ENCODE measurements at places on chromosomes 6 and 20.

- no peak for DNase-seq
- no peak overlapping the region for H3K27ac ChIP-seq
- no peaks in the 10 kb centered on the region for H3K36me3 ChIP-seq
- no peak overlapping the region for H3K4me3 ChIP-seq
- H3K27me3 ChIP-seq = no peaks in the 10 kb centered on the region
- peaks cover 12% of the 10 kb centered on the region for H3K4me1 ChIP-seq
Measured at GRCh38 chr20:60424267-60424902, 466.2 kb downstream of the CDH26 start.

GRCh38 chr6:144594585-144594984, 309.4 kb downstream of the UTRN start:
- H3K4me1 ChIP-seq = no peaks in the 10 kb centered on the region
- no peak overlapping the region for H3K27ac ChIP-seq
- no peaks in the 10 kb centered on the region for H3K27me3 ChIP-seq
- no peak overlapping the region for H3K4me3 ChIP-seq

DNA sequence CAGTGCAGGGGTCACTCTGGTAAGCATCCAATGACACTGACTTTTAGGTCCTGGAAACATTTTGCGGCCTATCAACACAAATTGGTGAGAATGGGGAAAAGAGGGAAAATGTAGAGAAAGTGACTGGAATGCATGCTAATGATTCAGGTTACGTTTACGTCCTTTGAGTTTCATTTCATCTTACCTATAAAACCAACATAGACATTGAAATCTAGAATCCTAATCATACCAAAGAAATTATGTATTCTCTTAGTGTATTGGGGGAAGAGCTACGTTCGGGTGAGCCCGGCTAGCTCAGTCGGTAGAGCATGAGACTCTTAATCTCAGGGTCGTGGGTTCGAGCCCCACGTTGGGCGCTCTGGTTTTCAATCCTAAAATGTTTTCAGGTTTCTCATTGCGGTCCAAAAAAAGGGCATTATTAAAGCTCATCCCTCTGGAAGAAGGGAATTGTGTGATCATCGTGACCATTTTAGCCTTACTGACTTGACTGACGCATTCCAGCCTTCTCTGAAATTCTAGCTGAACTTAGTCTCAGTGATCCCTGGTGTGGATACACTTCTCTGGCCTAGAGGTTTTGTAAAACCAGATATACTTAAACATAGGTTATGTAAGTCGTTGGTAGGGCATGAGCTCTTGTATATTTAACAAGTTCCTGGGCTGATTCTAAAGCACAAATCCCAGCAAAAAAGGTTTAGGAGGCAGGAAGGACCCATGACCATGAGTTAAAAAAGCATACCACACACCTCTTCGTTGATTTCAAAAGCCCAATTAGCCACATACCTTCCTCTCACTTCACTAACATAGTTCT, 18.3 kb downstream of the HMGN4 start:
- no peak overlapping the region for H3K27ac ChIP-seq
- no peaks in the 10 kb centered on the region for H3K36me3 ChIP-seq
- DNase-seq = no peak
- no peaks in the 10 kb centered on the region for H3K27me3 ChIP-seq
- H3K4me3 ChIP-seq = no peak overlapping the region

GRCh38 chr6:110053395-110054240, 75.5 kb downstream of the GPR6 start:
- H3K4me1 ChIP-seq = no peaks in the 10 kb centered on the region
- no peak overlapping the region for H3K4me3 ChIP-seq
- no peak overlapping the region for H3K27ac ChIP-seq
- H3K27me3 ChIP-seq = no peaks in the 10 kb centered on the region
- peak; percentile 8 for DNase-seq

- H3K4me1 ChIP-seq = no peaks in the 10 kb centered on the region
- H3K4me3 ChIP-seq = no peak overlapping the region
- no peak for DNase-seq
Measured at GRCh38 chr20:5967469-5967868, 17.0 kb downstream of the MCM8 start.

- H3K27me3 ChIP-seq = no peaks in the 10 kb centered on the region
- DNase-seq = no peak
- no peaks in the 10 kb centered on the region for H3K36me3 ChIP-seq
- H3K27ac ChIP-seq = no peak overlapping the region
- no peak overlapping the region for H3K4me3 ChIP-seq
Measured at GRCh38 chr20:53828682-53829254, 235.1 kb upstream of the ZNF217 start.

DNA sequence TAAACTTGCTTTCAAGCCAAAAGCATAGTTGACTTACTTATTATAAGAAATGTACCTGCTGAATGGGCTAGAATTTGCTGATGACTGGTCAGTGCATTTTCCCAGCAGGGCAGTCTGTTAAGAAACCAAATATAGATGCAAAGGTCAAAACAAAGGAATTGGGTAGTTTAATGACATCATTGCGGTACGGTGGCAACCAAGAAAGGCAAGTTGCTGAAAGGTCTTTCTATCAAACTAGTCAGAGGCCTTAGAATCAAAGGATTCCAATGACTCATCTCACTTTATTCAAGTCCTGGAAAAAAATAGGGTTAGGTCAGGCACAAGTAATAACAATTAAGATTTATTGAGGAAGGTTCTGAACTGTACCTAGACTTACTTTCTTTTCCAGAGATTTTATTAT, 76.4 kb downstream of the KIZ start:
- no peak overlapping the region for H3K27ac ChIP-seq
- H3K36me3 ChIP-seq = no peaks in the 10 kb centered on the region
- H3K27me3 ChIP-seq = no peaks in the 10 kb centered on the region
- no peak overlapping the region for H3K4me3 ChIP-seq

- no peak for DNase-seq
- H3K27ac ChIP-seq = no peak overlapping the region
- no peak overlapping the region for H3K4me3 ChIP-seq
Measured at GRCh38 chr20:18904624-18905023, 91.0 kb downstream of the SCP2D1 start.

DNA sequence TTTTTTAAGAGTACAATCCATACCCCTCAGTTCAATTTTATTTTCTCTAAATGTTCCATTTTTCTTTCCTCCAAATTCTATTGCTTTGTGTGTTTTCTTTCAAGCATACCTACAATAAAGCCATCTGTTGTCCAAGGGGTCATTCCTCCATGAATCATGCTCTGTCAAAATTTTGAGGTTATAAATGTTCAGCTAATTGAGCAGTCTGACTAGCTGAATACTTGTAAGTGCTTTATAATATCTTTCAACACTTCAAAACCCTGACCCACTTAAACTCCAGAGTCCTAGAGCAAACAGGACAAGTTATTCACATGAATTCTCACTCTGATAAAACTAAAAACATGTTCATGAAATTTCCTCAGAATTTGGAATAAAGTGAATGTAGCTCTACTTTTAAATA, 33.4 kb upstream of the EYA4 start:
- H3K4me1 ChIP-seq = no peaks in the 10 kb centered on the region
- no peaks in the 10 kb centered on the region for H3K36me3 ChIP-seq
- no peak overlapping the region for H3K4me3 ChIP-seq
- no peak overlapping the region for H3K27ac ChIP-seq

- no peaks in the 10 kb centered on the region for H3K27me3 ChIP-seq
- H3K4me1 ChIP-seq = no peaks in the 10 kb centered on the region
Measured at GRCh38 chr6:156256161-156256560, 521.0 kb upstream of the ARID1B start.

DNA sequence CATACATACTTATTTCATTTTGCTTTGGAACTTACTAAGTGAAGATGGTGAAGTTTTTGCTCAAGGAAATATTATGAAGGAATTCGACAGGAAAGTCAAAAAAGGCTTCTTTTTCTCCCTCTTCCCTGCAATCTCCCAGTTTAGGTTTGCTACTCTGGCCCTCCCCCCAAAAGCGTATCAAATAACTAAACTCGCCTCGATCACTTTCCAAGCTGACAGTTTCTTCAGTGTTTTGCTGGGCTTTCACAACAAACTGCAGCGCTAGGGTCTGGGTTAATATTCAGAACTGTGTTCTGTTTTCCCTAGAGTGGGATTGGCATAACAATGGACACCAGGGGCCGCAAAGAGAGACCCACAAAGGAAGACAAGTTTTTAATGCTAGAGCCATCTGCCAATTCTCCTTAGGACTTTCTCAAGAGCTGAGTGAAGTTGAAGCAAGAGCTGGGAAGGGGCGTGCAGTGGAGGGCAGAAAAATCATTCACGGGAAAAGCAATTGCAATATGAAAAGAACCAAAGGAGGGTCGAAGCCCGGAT, 57.8 kb downstream of the ATP9A start:
- H3K27me3 ChIP-seq = no peaks in the 10 kb centered on the region
- no peaks in the 10 kb centered on the region for H3K36me3 ChIP-seq
- H3K4me1 ChIP-seq = no peaks in the 10 kb centered on the region
- H3K27ac ChIP-seq = no peak overlapping the region

GRCh38 chr20:32560989-32561830, 23.9 kb downstream of the NOL4L start:
- no peaks in the 10 kb centered on the region for H3K4me1 ChIP-seq
- H3K36me3 ChIP-seq = no peaks in the 10 kb centered on the region
- DNase-seq = no peak

DNA sequence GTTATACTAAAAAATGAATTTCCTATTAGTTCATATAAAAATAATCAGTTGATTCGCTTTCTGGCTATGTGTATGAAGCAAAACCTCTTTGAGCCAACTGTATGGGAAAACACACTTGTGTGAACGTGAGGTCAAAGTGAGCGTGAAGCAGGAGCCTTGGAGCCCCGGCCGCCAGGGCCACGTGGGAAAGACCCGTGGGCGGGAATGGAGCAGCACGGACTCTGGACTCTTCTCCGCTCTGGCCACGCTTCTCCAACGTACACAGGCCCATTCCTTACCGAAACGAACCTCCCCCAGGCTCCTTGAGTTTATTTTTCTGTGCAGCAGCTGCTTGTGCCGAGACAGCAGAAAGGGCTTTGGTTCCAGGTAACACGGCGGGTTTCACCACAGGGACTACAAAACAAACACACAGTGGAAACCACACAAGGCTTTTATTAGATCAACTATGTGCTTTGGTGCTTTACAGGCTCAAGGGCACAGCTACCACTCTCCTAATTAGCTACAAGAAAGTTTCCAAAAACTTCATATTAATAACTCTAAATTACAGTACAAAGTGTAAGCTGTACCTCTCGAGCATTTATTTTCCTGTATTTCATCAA, 62.7 kb downstream of the TAF4 start:
- H3K4me3 ChIP-seq = no peak overlapping the region
- DNase-seq = no peak
- peaks cover 2% of the 10 kb centered on the region for H3K36me3 ChIP-seq
- H3K27ac ChIP-seq = no peak overlapping the region
- H3K27me3 ChIP-seq = no peaks in the 10 kb centered on the region

DNA sequence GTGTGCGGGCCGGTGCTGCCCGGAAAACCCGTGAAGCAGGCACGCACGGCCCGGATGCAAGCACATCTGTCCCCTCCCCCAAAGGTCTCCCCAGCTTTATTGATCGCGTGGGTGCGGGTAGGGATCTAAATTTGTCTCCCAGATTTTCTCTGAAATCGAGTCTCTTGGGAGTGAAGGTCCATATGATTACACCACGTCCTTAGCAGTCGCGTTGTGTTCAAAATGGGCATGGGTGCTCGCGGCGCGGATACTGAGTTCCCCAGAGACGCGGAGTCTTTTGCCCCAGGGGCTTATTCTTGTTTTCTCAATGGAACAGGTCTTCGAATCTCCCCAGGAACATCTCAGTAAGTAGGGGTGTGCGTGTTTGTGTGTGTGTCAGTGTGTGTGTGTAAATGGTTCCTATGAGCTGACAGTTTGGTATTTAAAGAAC, 2.8 kb upstream of the ZNF292 start:
- no peaks in the 10 kb centered on the region for H3K27me3 ChIP-seq
- H3K36me3 ChIP-seq = no peaks in the 10 kb centered on the region
- DNase-seq = no peak
- no peak overlapping the region for H3K27ac ChIP-seq
- no peak overlapping the region for H3K4me3 ChIP-seq
- peaks cover 11% of the 10 kb centered on the region for H3K4me1 ChIP-seq

DNA sequence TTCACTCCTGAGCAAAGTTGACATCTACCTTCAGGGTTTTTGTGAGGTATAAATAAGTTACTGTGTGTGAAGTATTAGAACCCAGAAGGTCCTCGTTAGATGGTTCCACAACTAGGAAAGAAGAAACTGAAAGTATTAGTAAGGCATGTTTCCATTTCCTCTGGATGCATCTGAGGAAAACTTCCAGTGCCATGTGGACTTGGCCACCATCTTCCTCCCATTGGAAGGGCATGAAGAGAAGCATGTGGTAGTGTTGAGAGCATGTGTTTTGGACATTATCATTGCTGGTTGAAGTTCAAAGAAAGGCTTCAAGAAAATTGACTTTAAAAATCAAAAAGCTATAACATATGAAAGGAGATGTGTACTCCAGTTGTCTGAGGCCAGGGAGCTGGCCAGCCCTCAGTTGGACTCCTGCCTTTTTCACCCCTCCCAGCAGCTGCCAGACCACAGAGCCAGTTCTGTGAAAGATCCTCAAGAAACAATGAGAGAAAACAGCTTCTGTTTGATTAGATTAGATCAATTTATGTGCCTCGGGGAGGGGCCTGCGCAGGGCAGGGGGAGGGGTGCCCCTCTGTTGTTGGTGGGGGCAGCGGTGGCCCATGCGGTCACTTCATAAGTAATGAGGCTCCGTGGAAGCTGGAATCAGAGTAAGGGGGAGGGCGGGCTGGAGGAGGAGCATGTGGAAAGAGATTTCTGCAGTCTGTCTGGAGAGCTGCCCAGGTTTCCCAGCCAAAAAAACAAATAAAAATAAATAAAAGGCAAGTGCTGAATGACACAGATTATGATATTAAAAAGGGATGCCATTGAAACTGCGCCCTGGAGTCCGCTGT, 154.0 kb downstream of the JARID2 start:
- H3K4me1 ChIP-seq = peaks cover 24% of the 10 kb centered on the region
- DNase-seq = no peak
- no peak overlapping the region for H3K27ac ChIP-seq
- no peaks in the 10 kb centered on the region for H3K27me3 ChIP-seq
- no peaks in the 10 kb centered on the region for H3K36me3 ChIP-seq

GRCh38 chr6:5259428-5259827, 1.3 kb downstream of the LYRM4 start:
- peaks cover 14% of the 10 kb centered on the region for H3K4me1 ChIP-seq
- peak overlapping the region; percentile 92 for H3K27ac ChIP-seq
- H3K36me3 ChIP-seq = no peaks in the 10 kb centered on the region

Data from MM.1S (cell line).